ENCODE measurements at places on chromosomes 1 and 21. TPM values are rescaled to one million over a fixed set of nuclear protein-coding genes. Genes with fewer than 3 reads are reported as not detected.

FCMR gene
- 38.9 TPM for total RNA-seq

ITLN1 gene
- 2.1 TPM for total RNA-seq

ADAMTSL4 gene
- 0.80 TPM for total RNA-seq

ERO1B gene
- 4.3 TPM for total RNA-seq

WDR64 gene
- total RNA-seq: 0.14 TPM

BGLAP gene
- 0.66 TPM for total RNA-seq

LCE1A gene
- not detected for total RNA-seq

PARP1 gene
- 73.9 TPM for total RNA-seq

MAN1C1 gene
- total RNA-seq: 9.7 TPM

SGIP1 gene
- total RNA-seq: 0.57 TPM

CFHR1 gene
- total RNA-seq: 1.3 TPM

S100A9 gene
- 281 TPM for total RNA-seq
